ENCODE measurements at places on chromosomes 12 and 14. TPM values are rescaled to one million over a fixed set of nuclear protein-coding genes. Genes with fewer than 3 reads are reported as not detected.
A peak's percentile ranks its signal among the peaks of the same experiment; 100 is the strongest.

The CLEC9A gene
- total RNA-seq: not detected

The DEPDC4 gene
- total RNA-seq: not detected

The RNFT2 gene
- 1.5 TPM for total RNA-seq

The CPNE6 gene
- not detected for total RNA-seq

The KCNC2 gene
- 1.5 TPM for total RNA-seq

The PLCZ1 gene
- total RNA-seq: not detected

DNA sequence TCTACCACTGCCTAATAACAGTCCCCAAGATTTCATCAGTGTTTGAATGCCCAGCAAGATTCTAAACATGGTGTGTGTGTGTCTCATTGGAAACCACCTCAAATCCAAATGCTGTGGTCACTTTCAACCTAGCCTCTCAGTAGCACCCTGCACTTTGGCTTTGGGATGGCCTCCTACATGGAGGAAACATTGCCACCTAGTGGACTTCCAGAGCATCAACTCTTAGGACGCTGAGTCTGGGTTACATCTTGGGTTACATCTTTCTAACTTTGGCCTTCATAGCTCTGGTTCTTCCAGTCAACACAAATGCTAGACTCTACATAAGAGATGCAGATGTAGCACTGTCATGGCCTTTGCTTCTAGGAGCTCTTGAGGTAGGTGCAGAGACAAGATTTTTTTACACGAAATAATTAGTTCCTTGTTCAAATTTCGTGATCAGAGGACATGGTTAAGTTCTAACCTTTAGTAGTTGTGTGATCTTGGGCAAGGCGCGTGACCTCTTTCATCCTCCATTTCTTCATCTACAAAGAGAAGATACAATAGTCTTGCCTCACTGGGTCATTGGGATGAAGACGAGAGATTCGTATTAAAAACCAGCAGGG is 113.5 kb upstream of the VASH1 start:
- H3K27ac ChIP-seq: no peak overlapping the region
- DNase-seq: no peak
- H3K4me3 ChIP-seq: no peak overlapping the region
- no peaks in the 10 kb centered on the region for H3K36me3 ChIP-seq
- no peaks in the 10 kb centered on the region for H3K27me3 ChIP-seq
- H3K4me1 ChIP-seq: no peaks in the 10 kb centered on the region

DNA sequence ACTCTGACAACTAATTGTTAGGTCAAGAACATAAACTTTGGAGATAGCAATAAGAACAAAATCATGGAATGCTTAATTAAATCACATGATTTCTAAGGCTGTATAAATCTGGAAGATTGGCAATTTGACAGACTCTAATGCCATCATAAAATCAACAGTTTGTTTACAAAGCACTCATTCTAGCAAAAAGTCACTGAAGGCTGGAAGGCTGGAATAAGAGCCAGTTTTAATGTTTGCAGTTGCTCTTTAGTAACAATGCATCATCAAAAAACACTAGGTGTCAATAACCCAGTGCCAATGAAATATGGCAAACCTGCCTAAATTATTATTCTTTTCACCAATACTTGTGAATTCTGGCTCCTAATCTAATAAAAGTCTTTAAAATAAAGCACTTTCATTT is 65.0 kb downstream of the NUMB start:
- H3K27ac ChIP-seq: no peak overlapping the region
- H3K36me3 ChIP-seq: no peaks in the 10 kb centered on the region
- no peak overlapping the region for H3K4me3 ChIP-seq
- H3K27me3 ChIP-seq: no peaks in the 10 kb centered on the region

- no peaks in the 10 kb centered on the region for H3K36me3 ChIP-seq
- H3K4me3 ChIP-seq: no peak overlapping the region
- no peaks in the 10 kb centered on the region for H3K4me1 ChIP-seq
- H3K27ac ChIP-seq: no peak overlapping the region
- DNase-seq: no peak
Observed at GRCh38 chr12:114700392-114701103, 16.6 kb upstream of the TBX3 start.

DNA sequence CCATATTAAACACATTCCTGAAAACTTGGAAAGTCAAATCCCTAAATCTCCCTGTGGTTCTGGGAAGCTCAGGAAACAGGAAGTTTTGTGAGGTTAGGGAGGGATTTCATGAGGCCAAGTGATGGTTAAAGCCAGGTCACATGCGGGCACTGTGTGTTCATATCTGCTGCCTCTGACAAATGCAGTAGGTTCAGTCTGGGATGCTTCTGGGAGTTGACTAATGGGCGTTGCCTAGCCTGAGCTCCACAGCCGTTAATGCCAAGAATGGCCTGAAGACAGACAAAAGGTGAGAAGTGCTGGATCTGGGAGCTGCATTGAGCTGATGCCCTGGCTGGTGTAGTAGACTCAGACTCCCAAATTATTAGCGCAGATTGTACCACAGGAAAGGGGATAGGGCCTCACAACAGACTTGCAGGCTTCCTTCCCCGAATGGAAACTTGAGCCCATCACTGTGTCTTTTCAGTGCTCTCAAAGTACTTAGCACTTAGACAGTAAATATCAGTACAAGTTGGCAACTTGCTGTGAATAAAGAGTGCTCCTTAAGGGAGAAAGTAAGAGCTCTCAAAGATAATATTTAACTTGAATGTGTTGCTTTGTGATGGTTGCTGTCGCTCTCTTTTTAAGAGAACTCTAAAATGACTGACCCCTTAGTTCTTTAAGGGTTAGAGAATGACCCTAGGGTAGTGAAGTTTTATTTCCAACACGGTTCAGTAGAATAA is 17.3 kb downstream of the GSG1 start:
- H3K27ac ChIP-seq: no peak overlapping the region
- H3K4me3 ChIP-seq: no peak overlapping the region
- no peaks in the 10 kb centered on the region for H3K36me3 ChIP-seq
- DNase-seq: no peak
- no peaks in the 10 kb centered on the region for H3K27me3 ChIP-seq
- H3K4me1 ChIP-seq: no peaks in the 10 kb centered on the region

- no peaks in the 10 kb centered on the region for H3K36me3 ChIP-seq
- H3K27ac ChIP-seq: no peak overlapping the region
- no peak overlapping the region for H3K4me3 ChIP-seq
- DNase-seq: no peak
- H3K4me1 ChIP-seq: no peaks in the 10 kb centered on the region
- H3K27me3 ChIP-seq: no peaks in the 10 kb centered on the region
Observed at GRCh38 chr14:96614481-96614881, 112.3 kb downstream of the PAPOLA start.

GRCh38 chr12:8956772-8957171 is 7.3 kb upstream of the M6PR start:
- DNase-seq: no peak
- H3K4me1 ChIP-seq: peaks cover 3% of the 10 kb centered on the region
- H3K36me3 ChIP-seq: no peaks in the 10 kb centered on the region
- no peaks in the 10 kb centered on the region for H3K27me3 ChIP-seq
- H3K27ac ChIP-seq: no peak overlapping the region
- H3K4me3 ChIP-seq: no peak overlapping the region

DNA sequence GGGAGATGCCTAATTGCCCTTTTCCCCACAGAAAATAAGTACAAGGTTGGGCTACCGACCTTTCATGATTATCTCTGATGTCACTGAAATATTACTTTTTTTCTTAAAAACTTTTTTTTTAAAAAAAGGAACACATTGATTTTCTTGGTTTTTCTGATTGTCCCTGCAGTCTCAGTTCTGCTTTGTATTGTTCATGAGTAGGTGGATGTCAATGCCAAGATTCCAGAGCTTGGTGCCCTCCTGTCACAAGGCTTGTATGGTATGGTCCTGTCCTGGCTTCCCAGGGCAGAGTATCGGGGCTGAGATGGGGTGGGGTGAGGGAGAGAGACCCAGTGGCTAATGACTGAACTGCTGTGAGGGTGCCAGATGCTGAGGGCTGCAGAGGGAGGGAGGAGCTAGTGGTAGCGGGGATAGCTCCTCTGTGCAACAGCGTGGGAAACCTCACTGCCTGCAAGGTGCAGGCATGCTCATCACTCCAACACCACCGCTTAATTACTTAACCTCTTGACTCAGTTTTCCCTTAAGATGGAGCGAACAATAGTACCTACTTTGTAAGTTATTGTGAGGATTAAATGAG is 4.4 kb upstream of the CTDSP2 start:
- no peak overlapping the region for H3K4me3 ChIP-seq
- no peak for DNase-seq
- peaks cover 28% of the 10 kb centered on the region for H3K4me1 ChIP-seq
- H3K27me3 ChIP-seq: no peaks in the 10 kb centered on the region
- H3K27ac ChIP-seq: peak overlapping the region; percentile 81

- no peak for DNase-seq
- H3K4me3 ChIP-seq: peak overlapping the region; percentile 69
- H3K27ac ChIP-seq: peak overlapping the region; percentile 90
- no peaks in the 10 kb centered on the region for H3K27me3 ChIP-seq
Observed at GRCh38 chr14:73492670-73493069, 1.9 kb downstream of the RIOX1 start.

GRCh38 chr14:104856869-104857860 is 7.9 kb upstream of the CEP170B start:
- H3K4me1 ChIP-seq: no peaks in the 10 kb centered on the region
- DNase-seq: no peak
- no peak overlapping the region for H3K4me3 ChIP-seq
- no peaks in the 10 kb centered on the region for H3K27me3 ChIP-seq
- no peak overlapping the region for H3K27ac ChIP-seq
- H3K36me3 ChIP-seq: no peaks in the 10 kb centered on the region
